ENCODE measurements at places on chromosomes 1 and 21.

DNA sequence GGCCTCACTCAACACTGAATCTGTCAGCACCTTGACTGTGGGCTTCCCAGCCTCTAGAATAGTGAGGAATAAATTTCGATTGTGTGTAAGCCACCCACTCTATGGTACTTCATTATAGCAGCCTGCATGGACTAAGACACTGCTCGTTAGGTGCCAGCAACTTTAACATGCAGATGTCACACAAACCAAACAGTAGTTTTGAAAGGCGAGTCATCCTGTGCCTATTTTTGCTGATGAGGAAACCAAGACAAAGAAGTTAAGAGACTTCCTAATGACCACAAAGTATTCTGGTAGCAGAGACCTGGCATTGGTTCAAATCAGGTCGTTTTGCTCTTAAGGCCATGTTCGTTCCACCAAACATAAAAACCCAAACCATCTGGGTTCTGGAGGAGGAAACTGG is 42.9 kb downstream of the BATF3 start:
- no peak for DNase-seq

GRCh38 chr21:33670076-33670978 is 28.0 kb downstream of the ITSN1 start:
- no peak for DNase-seq

- no peak for DNase-seq
Observed at GRCh38 chr1:226476648-226477319, 68.9 kb upstream of the PARP1 start.

DNA sequence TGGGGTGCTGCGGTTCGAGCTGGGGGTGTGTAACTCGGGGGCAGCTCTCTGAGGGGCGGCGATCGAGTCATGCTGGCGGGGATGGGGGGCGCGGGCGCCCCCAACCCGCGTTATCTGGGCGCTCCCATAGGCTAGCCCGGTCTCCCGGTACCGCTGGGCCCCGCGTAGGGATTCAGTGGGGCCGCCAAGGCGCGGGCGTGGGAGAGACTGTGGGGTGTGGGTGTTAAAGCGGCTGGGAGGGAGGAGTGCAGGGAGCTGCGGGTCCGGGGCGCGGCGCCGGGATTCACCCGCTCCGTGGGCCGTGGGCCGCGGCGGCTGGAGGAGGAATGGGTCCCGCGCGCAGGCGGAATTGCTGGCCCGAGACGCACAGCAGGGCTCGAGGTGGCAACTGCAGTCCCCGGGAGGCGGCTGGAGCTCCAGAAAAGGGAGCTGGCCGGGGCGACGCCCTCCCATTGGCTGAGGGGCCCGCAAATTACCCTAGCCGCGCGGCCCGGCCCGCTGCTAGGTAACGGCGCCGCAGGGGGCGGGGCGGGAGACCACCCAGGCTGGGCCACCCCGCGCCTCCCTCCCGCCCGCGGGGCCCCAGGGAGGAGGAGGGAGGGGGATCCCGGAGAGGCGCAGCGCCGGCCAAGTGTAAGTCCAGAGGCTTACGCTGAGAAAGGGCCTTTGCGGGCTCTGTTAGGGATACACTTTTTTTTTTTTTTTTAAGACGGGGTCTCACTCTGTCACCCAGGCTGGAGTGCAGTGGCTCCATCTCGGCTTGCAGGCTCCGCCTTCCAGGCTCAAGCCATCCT is at the start of gene PTCH2:
PTCH2 (minus strand) TSS at position 392 of the 794 bp plus-strand sequence; CDS start at position 71, 321 bp downstream.
- DNase-seq = no peak

DNA sequence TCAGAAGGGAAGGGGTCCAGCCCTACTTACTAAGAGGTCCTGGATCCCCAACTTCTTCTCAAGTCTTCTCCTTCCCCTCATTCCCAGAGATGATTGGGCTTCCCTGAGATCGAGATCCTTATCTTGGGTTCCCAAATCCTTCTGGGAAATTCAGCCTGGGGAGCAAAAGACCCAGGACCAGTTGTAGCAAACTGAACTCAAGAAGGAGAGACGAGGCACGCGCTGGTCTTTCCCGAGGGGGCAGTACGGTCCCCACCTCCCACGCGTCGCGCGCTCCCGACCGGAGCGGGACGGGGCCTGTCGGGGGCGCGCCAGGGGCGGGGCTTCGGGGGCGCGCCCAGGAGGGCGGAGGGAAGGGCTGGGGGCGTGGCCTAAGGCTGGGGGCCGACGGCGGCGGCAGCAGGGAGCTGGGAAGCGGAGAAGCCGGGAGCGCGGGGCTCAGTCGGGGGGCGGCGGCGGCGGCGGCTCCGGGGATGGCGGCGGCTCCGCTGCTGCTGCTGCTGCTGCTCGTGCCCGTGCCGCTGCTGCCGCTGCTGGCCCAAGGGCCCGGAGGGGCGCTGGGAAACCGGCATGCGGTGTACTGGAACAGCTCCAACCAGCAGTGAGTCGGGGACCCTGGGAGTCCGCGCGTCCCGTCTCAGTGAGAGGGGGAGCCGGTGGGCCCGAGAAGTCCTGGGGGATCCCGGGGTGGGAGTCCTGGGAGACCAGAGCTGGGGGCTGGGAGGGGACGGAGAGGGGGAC is at the start of gene EFNA3:
EFNA3 (plus strand) TSS at position 369 of the 741 bp plus-strand sequence; CDS start at position 474, 105 bp downstream.
- DNase-seq = peak; percentile 50

- DNase-seq = no peak
Observed at GRCh38 chr1:106268070-106268469, 788.4 kb upstream of the PRMT6 start.

GRCh38 chr1:177849130-177849529 is 120.7 kb downstream of the SEC16B start:
- DNase-seq = no peak

DNA sequence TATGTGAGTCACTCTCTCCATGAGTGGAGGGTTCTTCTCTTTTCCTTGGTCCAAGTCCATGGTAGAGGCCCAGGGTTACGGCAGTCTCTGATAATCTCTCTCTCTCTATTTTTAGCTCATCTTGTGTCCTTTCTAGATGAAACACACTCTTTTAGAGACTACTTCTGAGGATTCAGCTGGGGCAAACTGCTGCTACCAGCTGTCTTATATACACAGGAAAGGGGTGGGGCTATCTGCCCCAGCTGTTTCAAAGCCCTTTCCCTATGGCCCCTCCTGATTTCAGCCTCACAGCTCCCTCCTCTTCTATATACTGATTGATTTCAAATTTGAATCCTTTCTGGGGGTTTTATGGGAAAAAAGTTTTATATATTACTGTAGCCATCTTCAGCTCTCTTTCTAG is 324.8 kb downstream of the RWDD3 start:
- DNase-seq = no peak

- no peak for DNase-seq
Observed at GRCh38 chr1:48493041-48493440, 21.0 kb upstream of the SPATA6 start.

DNA sequence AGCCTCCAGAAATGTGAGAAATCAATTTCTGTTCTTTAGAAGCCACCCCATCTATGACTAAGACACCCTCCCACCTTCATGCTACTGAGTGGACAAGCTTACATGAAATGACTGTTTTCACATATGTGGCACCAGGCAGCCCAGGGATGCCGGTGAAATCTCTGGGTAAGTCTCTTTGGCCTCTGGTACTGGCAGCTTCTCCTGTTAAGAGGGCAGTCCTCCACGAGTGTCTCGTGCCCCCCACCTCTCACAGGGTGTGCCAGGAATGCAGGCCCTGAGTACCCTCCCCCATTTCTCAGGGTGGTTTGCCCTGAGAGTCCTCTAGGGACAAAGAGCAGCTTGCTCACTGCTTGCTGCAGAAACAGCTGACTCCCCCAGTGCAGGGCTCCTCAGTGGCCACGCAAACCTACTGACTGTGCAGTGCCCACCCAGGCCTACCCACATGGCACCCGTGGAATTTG is 3.2 kb upstream of the PRXL2B start:
- no peak for DNase-seq

- DNase-seq = no peak
Observed at GRCh38 chr21:46092026-46092764, 5.7 kb upstream of the COL6A2 start.

- DNase-seq = no peak
Observed at GRCh38 chr1:104196136-104196535, 446.4 kb downstream of the AMY1C start.

- no peak for DNase-seq
Observed at GRCh38 chr1:227416156-227416830, 98.0 kb upstream of the CDC42BPA start.

- no peak for DNase-seq
Observed at GRCh38 chr1:177922209-177922608, 47.6 kb downstream of the SEC16B start.

DNA sequence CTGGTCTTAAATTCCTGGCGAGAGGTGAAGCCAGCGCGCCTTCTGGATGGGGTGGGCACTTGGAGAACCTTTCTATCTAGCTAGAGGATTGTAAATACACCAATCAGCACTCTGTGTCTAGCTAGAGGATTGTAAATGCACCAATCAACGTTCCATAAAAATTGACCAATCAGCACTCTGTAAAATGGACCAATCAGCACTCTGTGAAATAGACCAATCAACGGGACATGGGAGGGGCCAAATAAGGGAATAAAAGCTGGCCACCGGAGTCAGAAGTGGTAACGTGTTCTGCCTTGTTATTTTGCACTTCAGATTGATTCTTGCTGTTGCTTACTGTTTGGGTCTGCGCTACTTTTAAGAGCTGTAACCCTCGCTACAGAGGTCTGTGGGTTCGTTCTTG is 12.0 kb upstream of the LIN9 start:
- DNase-seq = no peak

DNA sequence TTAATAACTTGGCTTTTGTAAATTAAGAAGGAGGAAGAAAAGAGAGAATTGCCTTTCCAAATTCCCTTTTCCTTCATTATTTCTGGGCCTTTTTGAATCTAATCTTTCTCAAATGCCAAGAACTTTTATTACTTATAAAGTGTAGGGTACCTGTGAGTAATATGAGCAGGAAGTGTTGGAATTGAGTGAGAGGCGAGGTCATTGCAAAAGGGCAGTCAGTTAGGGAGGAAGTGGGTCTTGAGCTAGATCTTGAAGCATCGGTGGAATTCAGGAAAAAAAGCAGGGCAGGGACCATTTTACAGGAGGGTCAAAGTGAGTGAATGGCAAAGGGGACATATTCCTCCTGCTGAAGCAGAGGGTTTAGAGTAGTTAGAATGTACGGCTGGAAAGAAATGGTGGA is 23.4 kb downstream of the DDI2 start:
- no peak for DNase-seq

- DNase-seq = no peak
Observed at GRCh38 chr1:228249513-228250305, 41.9 kb downstream of the OBSCN start.

- no peak for DNase-seq
Observed at GRCh38 chr1:8259498-8260290, 58.2 kb upstream of the SLC45A1 start.

GRCh38 chr1:235986869-235987268 is 78.0 kb downstream of the NID1 start:
- no peak for DNase-seq

DNA sequence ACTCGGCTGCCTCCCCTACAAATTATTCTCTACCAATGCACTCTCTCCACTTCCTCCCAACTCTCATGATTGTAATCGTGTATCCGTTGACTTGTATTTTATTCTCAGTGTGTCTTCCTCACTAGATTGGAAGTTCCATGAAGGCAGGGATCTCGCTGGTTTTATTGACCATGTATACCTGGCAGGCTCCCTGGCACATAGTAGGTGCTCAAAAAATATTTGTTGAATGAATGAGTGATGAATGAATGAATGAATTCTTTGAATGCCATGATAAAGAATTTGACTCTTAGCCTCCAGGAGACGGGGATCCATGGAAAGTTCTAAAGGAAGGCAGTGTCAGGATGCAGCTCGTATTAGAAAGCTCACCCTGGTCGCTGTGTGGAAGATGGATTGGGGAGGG is 28.8 kb upstream of the WASF2 start:
- DNase-seq = no peak

DNA sequence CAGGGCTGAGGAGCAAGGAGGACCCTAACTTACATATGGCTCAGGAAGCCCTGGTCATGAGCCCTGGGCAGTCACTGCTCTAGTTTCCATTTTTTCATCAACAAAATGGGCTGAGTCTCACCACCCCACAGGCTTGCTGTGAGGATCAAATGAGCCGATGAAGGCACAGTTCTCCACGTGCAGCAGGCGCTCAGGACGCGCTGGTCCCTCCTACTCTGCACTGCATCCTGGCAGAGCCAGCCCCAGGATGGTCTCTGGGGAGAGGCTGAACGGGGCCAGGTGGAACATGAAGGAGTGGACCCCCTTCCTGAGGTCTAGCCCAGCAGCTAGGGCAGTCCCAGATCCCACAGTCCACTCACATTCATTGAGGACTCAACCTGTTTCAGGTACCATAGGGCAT is 349.3 kb downstream of the PTPRU start:
- no peak for DNase-seq

- no peak for DNase-seq
Observed at GRCh38 chr1:86957221-86957620, 42.8 kb downstream of the HS2ST1 start.

GRCh38 chr1:100377590-100378361 is 25.5 kb downstream of the CDC14A start:
- no peak for DNase-seq

- DNase-seq = no peak
Observed at GRCh38 chr1:54965624-54966340, 14.6 kb upstream of the TMEM61 start.

DNA sequence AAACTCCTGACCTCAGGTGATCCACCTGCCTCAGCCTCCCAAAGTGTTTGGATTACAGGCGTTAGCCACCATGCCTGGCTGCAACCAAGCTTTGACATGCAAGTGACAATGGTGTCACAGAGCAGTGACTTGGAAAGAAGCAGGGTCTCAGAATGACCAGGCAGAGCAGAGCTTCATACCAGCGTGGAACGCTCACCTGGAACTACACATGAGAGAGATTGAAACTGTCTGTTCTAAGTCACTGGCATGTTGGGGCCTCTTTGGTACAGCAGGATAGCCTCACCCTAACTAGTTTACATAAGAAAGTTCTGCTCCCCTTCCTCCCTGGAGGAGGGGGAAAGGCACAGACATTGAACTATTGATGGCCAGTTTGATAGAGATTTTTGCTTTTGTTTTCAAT is 47.5 kb upstream of the ITPKB start:
- no peak for DNase-seq

DNA sequence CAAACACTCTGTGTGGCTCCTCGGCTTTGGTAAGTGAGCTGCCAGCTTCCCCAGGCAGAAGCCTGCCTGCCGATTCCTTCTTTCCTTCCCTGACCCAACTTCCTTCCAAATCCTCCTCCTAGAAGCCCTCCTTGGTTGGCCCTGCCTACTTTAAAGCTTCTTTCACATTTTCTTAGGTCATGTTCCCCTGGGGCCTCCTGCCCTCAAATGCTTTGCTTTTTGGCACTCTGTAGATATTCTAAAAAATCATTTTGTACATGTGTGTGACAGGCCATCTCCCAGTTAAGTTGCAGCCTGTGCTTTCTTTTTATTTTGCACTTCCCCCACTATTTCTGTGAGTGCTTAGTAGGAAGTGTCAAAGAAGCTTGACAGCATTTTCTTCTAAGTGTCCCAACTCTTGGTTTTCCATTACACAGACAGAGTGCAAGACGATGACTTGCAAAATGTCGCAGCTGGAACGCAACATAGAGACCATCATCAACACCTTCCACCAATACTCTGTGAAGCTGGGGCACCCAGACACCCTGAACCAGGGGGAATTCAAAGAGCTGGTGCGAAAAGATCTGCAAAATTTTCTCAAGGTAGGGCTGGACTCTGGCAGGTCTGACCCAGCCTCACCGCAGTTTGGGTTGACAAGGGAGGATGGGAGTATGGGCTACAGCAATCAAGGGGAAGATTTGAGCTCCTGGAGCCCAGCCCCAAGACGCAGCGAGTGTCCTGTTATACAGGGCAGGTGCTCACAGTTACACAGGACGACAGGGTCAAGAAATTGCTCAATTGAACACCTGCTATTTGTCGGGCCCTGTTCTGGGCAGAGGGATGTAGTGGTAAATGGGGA is at the start of gene S100A9:
S100A9 (plus strand) TSS at position 2 of the 838 bp plus-strand sequence; CDS start at position 432, 430 bp downstream.
- DNase-seq = no peak

- peak; percentile 46 for DNase-seq
Observed at GRCh38 chr1:113930499-113931161, 1.5 kb downstream of the HIPK1 start.

GRCh38 chr21:42236014-42236413 is 17.1 kb downstream of the ABCG1 start:
- DNase-seq = no peak

Measured in stimulated activated CD8-positive, alpha-beta memory T cell treated with anti-CD3 and anti-CD28 coated beads, Interleukin-12 subunit alpha, Interleukin-12 subunit beta, amount 100 ng/mL, for 4 hours (primary cell).